ENCODE measurements at places on chromosomes 13 and 19.
A peak's percentile ranks its signal among the peaks of the same experiment; 100 is the strongest.

GRCh38 chr19:46368116-46368515 is 21.2 kb downstream of the PPP5C start:
- no peak for DNase-seq

GRCh38 chr19:5281588-5281987 is 59.0 kb downstream of the PTPRS start:
- no peak for DNase-seq

GRCh38 chr19:12828494-12828893 is 5.9 kb downstream of the RTBDN start:
- DNase-seq: peak; percentile 71

GRCh38 chr13:62932256-62932883 is 1516.7 kb upstream of the PCDH20 start:
- DNase-seq: no peak

DNA sequence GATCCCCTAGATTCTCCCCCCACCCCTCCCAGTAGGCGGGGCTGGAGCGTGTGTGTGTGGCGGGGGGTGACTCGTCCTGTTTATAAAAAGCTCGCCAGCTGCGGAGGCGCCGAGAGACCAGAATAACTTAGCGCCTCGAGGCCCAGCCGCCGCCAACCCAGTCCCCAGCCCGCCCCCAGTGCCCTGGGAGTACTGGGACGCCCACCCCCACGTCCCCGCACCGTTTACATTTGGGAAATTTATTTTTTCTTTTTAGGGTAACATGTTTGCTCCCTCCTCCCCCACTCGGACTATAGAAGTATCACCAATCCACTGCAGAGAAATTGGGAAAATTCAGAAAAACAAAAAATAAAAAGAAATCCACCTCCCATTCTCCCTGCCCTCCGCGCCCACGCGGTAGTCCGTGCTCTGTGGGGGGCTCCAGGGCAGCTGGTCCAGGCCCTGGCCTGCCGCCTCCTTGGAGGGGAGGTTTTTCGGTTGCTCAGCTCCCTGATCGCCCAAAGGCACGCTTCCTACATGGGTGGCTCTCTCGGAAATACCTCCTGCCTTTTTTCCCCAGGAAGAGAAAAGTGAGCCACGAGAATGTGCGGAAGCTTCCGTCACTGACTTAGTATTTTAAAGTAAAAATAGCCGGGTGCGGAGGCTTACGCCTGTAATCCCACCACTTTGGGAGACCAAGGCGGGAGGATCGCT is 1.5 kb upstream of the RAB3A start:
- no peak for DNase-seq

DNA sequence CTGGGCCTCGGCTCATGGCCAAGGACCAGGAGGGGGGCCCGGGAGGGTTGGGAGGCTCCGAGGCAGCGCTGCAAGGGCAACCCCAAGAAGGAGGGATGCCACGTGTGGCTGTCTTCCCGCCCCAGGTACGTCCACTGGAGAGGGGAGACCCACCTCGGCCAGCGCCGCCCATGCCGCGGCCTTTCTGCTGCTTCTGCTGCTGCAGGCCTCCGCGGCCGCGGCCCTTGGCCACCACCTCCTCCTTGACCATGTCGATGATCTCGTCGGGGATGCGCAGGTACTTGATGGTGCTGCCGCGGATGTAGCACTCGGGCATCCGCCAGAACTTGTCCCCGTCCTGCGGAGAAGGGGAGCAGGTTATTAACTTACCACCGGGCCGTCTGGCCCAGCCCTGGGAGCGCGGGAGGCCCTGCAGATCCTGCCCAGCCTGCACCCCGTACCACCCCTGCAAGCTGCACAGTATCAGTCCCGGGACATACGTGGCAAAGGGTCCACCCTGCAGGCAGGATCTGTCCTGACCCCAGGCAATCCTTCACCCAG is 13.3 kb downstream of the LSM4 start:
- no peak for DNase-seq

- peak; percentile 20 for DNase-seq
Measured at GRCh38 chr19:49058562-49058961, 1.0 kb upstream of the CGB7 start.

DNA sequence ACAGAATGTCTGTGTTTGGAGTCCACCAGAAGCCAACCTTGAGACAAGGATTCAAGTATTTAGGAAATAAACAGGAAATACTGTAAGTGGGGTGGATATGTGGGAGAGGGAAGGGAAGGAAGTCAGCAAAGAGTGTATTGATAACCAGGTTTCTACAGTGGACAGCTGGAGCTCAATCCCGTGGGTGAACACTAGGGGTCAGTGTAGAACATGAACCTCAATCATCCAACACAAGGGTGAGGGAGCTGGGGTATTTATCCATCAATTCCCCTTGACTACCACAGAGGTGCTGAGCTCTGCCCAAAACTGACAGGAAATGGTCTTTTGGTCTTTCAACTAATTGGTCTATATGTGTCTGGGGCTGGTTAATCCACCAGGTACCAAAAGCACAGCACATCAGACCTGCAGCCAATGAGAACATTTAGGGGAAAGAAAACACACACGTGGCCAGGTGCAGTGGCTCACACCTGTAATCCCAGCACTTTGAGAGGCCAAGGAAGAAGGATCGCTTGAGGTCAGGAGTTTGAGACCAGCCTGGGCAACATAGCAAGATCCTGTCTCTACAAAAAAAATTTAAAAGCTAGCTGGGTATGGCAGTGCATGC is 5.6 kb upstream of the SYDE1 start:
- peak; percentile 62 for DNase-seq

DNA sequence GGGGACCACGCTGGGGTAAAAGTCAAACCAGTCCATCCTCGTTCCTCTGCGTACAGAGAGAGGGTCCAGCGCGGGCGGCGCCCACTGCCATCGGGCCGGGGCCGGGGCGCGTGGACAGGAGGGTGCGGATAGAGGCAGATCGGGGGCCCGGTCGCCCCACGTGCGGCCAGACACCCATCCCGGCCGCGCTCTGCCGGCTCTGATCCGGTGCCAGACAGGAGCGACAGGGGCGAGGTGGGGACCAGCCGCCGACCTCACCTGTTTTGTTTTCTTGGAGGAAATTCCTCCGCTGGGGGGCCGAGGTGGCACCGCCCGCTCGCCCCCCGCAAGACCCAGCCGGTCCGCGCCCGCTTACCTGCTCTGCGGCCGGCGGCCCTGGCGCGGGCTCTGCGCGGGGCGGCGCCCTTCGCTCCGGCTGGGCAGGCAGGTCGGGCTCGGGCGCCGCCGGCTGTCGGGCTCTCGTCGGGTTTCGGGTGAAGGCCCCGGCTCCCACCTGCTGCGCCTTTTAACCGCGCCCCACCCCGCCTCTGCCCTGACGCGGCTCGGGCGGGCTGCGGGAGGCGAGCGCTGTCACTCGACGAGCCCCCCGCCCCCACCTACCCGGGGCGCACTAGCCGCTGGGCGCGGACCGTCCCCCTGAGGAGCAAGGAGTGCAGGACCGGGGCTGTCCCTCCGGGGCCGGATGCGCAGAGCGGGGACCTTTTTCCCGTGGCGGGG is at the start of gene GJB6:
Gene GJB6, minus strand, starts transcription at position 481 of the 717 bp plus-strand sequence. CDS start 8,839 bp downstream, outside the sequence.
- DNase-seq: no peak

Measured in Jurkat, Clone E6-1 (cell line).